Activated CD4-positive, alpha-beta T cell treated with anti-CD3 and anti-CD28 coated beads for 36 hours (primary cell): ENCODE measurements at places on chromosomes 1 and 21. TPM values are rescaled to one million over a fixed set of nuclear protein-coding genes. Genes with fewer than 3 reads are reported as not detected.

- H3K4me1 ChIP-seq: no peaks in the 10 kb centered on the region
- no peaks in the 10 kb centered on the region for H3K36me3 ChIP-seq
- H3K27ac ChIP-seq: no peak within 1 kb of the TSS
- DNase-seq: no peak
- H3K4me3 ChIP-seq: no peak within 1 kb of the TSS
Measured at GRCh38 chr1:169733924-169734323, at the start of gene SELE. SELE (minus strand) TSS chr1:169734079; CDS start chr1:169733612, 467 bp downstream.

DNA sequence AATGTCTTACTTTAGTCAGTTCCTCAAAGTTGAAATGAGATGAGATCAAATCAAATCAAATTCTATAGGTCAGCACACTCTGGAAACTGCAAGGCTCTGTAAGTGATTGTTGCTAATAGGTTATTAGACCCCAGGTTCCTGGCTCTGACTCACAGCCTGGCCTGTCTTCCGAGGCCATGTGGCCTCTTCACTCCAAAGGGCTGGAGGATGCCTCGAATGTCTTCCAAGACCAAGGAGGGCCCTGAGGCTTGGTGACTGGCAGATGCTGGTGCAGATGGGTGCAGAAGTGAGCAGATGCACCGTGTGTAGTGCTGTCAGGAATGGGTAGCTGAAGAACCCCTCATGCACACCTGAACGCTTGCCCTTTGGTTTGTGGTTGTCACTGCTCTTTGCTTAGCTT lies 113.4 kb downstream of the MAB21L3 start:
- H3K4me1 ChIP-seq: no peaks in the 10 kb centered on the region
- DNase-seq: no peak
- no peaks in the 10 kb centered on the region for H3K27me3 ChIP-seq
- H3K4me3 ChIP-seq: no peak overlapping the region

Gene LRRC41
- total RNA-seq: 33.4 TPM

Gene LRRC53
- not detected for total RNA-seq

Gene TARDBP
- total RNA-seq: 190 TPM

GRCh38 chr1:206779638-206780037 lies 7.3 kb upstream of the IL10 start:
- H3K36me3 ChIP-seq: no peaks in the 10 kb centered on the region
- peaks cover 28% of the 10 kb centered on the region for H3K4me1 ChIP-seq
- H3K27ac ChIP-seq: no peak overlapping the region
- no peak for DNase-seq
- peaks cover 5% of the 10 kb centered on the region for H3K27me3 ChIP-seq
- no peak overlapping the region for H3K4me3 ChIP-seq

GRCh38 chr1:72282271-72283021 lies at the start of gene NEGR1:
NEGR1 (minus strand) TSS chr1:72282539.
- H3K27ac ChIP-seq: no peak within 1 kb of the TSS
- H3K4me1 ChIP-seq: peaks cover 16% of the 10 kb centered on the region
- peaks cover 24% of the 10 kb centered on the region for H3K27me3 ChIP-seq
- no peaks in the 10 kb centered on the region for H3K36me3 ChIP-seq
